ENCODE measurements at places on chromosomes 7 and 10.

DNA sequence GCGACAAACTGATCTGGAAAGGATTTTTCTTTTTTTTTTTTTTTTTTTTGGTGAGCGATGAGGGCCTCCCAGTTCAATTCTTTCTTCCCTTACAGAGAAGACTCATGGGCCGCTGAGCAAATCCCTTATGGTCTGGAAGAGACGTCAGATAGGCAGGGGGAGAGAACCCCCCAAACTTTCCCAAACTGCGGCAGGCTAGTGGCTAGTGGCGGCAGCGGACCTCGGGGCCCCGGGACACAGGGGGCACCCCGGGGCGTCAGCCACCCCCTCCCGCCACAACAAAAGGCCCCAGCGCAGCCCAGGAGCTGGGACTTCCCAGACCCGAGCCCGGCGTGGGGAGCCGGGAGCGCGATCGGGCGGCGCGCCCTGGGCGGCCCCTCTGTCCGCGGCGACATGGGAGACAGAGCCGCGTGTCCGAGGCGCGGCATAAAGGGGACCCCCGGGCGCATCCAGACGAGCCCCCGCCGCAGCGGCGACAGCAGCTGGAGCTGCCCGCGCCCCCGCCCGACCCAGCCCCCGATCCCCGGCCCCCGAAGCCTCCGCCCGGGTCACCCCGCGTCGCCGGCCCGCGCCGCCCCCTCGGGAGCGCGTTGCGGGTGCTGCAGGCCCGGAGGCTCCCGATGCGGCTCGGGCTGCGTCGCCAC is 755 bp downstream of the FAM171A1 start:
- DNase-seq, result peak; percentile 23

- DNase-seq, result no peak
Observed at GRCh38 chr10:86345859-86346798, 20.5 kb downstream of the GRID1 start.

GRCh38 chr7:126589068-126589684 is 663.6 kb downstream of the GRM8 start:
- no peak for DNase-seq

DNA sequence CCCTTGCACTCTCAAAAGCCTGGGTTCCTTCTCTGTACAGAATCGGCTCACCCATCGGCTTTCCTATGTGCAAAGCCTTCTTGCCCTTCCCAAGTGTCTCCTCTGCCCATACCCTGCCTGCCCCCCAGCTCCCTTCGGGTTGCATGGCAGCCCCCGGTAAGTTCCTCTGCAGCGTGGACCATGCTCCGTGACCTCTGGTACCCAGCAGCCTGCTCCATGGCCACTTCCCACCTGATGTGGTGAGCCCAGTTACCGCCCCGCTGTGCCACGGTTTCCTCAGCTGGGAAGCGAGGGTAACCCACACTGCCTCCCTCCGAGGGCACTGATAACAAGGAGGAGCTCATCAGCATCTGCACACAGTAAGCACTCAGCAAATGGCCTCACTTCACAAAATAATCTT is 106.8 kb upstream of the DDC start:
- no peak for DNase-seq

DNA sequence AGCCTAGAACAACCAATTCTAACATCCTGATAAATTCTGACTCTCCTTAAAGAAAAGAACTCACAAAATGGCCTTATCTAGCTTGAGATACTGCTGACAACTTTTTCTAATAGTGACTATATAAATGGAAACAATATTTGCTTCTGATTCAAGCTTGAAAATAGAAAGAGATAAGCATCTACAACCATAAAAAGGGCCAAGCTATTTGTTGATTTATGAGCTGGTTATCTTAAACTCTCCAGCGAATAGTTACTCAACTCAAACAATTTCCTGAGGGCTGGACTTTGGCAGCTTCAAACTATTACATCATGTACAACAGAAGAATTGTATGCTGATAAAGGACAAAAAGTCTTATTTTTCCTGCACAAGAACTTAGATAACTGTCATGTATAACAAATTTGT is 4.6 kb downstream of the USP54 start:
- DNase-seq, result no peak

- DNase-seq, result no peak
Observed at GRCh38 chr7:142379201-142379885, 121.5 kb upstream of the PRSS58 start.

DNA sequence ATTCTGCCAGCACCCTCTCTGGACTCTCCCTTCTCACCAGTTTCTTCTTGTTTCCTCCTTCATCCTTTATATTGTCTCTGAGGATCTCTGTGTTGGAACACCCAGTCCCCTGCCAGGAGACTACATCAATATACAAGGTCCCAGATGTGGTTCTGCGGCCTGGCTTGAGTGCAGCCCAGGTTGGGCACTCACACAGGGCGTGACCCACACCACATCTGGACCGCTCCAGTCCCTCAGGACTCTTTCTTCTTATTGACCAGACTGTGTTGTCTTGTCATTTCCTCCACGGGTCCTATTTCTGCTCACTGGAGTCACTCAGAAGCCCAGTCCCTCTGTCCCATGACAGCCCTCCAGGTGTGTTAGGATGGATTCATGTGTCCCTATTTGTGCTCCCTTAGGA is 26.0 kb downstream of the NKX2-3 start:
- no peak for DNase-seq

DNA sequence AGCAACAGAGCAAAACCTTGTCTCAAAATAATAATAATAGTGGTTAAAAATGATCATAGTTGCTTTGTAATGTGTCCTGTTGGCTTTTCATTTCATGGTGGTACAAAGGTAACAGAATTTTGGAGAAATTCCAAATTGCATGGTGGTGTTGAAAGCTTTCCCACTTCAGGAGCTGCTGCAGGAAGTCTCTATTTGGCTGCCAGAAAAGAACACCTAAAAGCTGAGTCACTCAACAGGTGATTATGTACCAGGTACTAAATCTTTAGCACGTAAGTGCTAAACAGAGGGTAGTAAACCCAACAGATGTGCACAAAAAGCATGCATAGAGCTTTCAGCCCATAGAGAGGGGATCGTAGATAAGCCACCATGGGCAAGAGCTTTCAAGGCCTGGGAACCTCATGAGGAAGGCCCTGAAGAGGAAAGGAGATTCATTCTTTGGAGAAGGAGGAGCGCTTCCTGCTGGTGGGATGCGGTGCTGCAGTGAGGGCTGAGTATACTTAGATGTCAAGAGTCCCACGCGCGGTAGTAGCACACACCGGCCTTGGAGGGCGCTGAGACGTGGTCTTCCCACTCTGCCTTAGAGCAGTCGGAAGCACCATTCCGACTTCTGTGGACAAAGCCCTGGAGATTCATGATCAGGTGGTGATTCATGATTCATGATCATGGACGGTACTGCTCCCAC is 118.7 kb downstream of the RALA start:
- DNase-seq, result peak; percentile 66

DNA sequence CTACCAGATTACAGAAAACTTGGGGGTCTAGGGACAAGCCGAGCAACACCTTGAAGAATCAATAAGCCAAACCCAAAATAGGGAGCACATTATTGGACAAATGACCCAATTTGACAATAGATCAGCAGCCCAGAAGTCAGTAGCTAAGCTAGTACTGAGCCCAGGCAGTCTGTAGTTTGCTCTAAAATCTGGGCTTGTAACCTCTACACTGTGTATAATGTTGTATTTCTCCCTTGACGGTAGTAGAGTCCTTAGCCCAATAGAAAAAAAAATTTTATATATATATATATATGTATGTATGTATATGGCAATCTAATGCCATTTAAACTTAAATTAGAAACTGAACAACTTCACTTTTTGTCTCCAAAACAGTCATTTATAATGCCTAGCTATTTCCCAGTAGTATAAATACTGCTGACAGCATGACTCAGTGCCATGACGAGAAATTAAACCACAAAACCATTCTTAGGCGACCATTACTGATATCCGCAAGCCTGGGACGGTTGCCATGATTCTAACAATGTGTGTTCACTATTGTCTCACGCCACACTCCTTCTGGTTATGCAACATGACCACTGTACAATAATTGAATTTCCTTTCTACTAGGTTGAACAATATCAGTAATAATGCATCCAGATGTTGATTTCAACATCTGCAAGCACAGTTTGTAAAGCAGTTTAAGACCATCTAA is 110.5 kb downstream of the IPMK start:
- DNase-seq, result no peak

All from CD4-positive, alpha-beta T cell treated with Interleukin-21 for 1 hour (primary cell).